Fibroblast of pulmonary artery (primary cell): ENCODE measurements at places on chromosomes 5 and 9.

DNA sequence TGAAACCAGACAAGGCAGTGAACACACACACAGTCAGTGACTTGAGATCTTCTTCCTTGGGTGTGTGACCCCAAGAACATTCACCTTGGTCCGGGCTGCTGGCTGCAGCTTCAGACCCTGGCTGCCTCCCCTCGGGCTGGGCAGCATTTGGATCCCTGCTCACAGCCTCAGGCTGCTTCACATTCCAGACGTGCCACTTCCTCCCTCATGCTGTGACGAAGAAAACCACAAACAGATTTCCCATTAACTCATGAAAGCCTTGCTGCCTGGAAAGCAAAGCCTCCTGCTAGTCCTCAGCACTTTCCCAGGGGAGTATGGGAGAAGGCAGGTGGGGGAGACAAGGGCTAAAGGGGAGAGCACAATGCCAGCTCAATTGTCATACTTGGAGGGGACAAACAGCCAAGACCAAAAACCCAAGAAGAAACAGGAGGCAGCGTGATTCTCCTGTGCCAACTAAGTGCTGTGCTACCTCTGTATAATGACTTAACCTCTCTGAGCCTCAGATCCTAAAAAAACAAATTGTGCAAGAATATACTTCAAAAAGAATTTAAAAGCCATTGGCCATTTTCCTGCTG lies 594.6 kb upstream of the BRINP1 start:
- DNase-seq = peak; percentile 70

- no peak for DNase-seq
Observed at GRCh38 chr5:175120412-175120811, 323.6 kb downstream of the DRD1 start.

GRCh38 chr9:134634667-134635230 lies 6.9 kb upstream of the COL5A1 start:
- DNase-seq = no peak

DNA sequence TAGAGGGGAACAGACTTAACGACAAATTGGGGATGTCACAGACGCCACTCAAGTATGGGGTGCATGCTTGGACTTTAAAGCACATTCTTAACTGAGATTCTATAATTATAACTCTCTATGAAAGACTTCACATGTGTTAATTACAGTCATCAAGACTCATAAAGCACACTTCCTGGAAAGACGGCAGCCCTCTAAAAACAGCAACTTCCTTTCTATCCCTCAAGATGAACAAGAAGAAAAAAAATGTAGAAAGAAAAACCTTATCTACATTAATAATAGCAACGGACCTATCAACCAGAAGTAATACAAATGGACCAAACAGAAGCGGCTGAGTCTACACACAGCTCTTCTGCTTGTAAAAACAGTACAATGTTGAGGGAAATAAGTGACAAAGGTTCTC lies 21.2 kb downstream of the GNAQ start:
- no peak for DNase-seq

DNA sequence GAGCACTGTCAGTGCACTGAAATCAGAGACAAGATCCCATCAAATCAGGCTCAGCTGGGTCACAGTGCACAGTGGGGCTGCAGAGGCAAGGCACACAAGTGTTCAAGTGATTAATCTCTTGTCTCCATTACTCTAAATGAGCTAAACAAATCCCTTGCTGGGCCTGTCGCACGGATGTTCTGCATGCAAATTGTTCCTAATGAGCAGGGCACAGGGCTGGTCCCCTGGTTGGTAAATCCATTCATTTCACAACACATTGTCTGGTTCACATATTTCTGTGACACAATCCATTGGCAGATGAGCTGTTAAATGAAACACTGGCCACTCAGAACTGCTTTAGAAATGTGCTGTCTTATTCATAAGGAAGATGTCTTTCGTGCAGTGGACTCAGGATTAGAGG lies 167.9 kb upstream of the BRINP1 start:
- no peak for DNase-seq

DNA sequence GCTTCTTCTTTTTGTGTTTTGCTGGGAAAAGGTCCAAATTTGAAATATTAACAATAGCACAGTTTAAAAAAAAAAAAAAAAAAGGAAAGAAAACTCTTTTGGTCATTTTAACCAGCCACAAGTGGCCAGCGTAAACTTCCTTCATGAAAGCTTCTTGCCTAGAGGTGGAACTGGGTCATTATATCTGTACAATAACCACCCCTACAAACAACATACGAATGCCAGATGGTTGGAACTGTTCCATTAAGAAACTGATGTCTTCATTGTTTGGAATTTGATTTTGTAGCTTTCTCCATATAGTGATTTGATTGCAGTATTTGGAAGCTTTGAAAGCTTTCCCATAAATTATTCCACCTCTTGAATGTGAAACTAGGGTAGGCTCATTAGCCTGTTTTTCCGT lies 18.3 kb upstream of the LPAR1 start:
- peak; percentile 67 for DNase-seq

DNA sequence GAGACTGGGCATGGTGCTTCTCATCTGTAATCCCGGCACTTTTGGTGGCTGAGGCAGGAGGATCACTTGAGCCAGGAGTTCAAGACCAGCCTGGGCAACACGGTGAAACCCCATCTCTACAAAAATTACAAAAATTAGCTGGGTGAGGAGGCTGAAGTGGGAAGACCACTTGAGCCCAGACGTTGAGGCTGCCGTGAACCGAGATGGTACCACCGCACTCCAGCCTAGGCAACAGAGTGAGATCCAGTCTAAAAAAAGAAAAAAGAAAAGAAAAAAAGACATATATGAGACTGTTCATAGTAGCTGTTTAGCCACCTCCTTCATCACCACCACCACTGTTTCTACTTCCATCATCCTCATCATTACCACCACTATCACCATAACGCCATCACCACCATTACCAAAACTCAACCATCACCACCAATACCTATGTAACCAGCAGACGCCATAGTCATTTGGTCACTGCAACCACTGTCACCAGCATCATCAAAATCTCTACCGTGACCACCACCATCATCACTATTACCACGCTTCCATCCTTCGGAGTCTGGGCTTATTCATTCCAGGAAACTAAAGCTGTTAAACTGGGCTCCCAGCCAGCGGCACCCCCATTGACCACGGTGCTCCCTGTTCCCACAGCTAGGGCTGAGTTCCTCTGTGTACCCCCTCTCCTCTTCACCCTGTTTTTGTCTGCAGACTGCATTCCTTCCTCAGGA lies 8.4 kb upstream of the KIF12 start:
- DNase-seq = no peak

DNA sequence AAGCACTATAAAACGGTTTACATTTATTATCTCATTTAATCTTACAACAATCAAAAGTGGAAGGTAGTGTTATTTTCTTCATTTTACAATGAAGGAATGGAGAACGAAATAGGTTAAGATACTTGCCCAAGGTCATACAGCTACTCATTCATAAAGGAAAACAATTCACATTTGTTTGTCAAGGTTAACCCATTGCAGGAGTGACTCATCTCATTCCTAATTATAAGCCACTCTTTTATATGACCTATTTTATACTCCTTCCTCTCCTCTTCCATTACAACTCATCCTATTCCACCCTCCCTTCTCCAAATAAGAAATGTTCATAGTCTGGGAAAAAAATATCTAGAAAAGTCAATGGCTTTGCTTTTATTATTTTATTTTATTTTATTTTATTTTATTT lies 29.6 kb downstream of the CRHBP start:
- no peak for DNase-seq

DNA sequence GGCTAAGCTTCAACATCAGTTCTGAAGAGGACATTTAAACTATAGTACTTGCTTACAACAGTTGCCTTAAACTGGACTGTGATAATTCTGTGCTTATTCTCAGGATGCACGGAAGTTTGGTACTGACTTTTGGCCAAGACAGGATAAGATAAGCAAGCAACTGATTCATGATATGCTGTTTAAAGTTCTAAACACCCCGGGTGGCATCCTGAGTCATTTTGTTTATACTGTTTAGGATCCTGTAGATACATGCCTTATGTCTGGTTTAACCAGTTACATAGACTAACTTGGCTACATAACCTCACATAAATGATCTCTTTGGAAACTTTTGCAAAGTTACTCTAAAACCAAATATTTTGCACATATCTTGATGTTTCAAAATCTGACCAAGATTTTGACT lies 95.9 kb downstream of the CDH9 start:
- DNase-seq = peak; percentile 39

GRCh38 chr5:41763081-41763480 lies 107.1 kb downstream of the OXCT1 start:
- peak; percentile 70 for DNase-seq

- DNase-seq = no peak
Observed at GRCh38 chr5:6135977-6136376, 242.4 kb downstream of the MED10 start.

DNA sequence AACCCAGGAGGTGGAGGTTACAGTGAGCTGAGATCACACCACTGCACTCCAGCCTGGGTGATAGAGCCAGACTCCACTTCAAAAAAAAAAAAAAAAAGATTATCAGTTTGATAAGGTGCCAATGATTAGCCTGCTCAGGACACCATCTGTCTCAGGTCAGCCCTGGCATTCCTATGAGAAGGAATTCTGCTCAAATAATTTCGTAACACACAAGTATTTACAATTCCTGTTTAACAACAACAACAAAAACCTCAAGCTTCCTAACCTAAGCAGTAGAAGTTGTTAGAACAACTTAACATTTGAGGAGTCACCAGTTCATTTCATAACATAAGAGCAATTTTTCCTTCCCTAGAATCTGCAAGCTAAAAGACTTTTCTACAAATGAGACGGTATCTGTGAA lies 85.0 kb downstream of the LHFPL2 start:
- no peak for DNase-seq

GRCh38 chr9:82616545-82616944 lies 446.4 kb downstream of the RASEF start:
- DNase-seq = no peak

DNA sequence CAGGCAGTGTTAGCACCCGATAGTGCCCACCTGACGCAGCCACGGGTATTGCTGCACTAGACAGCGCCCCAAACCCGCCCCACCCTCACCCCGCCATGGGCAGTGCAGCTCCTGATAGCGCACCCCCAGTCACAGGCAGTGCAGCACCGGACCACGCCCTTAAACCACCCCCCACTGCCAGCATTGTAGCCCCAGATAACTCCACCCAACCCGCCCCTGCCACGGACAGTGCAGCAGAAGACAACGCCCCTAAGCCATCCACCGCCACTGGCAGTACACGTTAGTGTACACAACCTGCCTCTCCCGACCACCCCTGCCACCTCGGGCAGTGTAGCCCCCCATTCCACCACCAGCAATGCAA lies 825 bp upstream of the PCAT7 start:
- no peak for DNase-seq
